ENCODE measurements at places on chromosomes 11 and 22.

DNA sequence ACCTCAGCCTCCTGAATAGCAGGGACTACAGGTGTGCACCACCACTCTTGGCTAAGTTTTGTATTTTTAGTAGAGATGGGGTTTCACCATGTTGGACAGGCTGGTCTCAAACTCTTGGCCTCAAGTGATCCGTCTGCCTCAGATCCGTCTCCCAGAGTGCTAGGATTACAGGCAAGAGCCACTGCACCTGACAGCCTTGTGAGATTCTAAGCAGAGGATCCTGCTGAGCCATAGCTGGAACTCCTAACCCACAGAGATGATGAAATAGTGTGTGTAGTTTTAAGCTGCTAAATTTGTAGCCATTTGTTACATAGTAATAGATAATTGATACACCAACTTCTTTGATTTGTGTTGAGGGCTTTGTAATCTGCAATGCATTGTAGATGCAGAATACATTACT lies 51.1 kb downstream of the CLMP start:
- DNase-seq = no peak

DNA sequence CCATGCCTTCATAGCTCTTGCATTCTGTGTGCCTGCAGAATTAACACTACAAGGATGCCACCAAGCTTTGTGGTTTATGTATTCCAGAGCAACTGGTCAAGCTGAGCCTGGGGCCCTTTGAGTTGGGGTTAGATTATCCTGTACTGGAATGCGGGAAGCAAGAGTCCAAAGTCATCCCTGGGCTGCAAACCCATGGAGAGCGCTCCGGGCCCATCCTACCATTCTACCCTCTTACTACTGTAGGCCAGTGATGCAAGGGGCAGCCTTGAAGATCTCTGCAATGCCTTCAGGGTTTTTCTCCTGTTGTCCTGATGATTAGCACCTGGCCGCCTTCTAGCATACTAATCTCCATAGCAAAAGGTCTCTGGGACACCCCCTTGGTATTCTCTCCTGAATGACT lies 51.3 kb downstream of the TUG1 start:
- DNase-seq = no peak

GRCh38 chr11:72497731-72498130 lies 63.4 kb upstream of the CLPB start:
- no peak for DNase-seq

GRCh38 chr11:12108875-12109453 lies 1.4 kb upstream of the MICAL2 start:
- DNase-seq = no peak

- DNase-seq = no peak
Observed at GRCh38 chr11:73271936-73272679, at the start of gene P2RY6. Gene P2RY6 (plus strand): TSS chr11:73272338. CDS start chr11:73296519, 24,181 bp downstream.

DNA sequence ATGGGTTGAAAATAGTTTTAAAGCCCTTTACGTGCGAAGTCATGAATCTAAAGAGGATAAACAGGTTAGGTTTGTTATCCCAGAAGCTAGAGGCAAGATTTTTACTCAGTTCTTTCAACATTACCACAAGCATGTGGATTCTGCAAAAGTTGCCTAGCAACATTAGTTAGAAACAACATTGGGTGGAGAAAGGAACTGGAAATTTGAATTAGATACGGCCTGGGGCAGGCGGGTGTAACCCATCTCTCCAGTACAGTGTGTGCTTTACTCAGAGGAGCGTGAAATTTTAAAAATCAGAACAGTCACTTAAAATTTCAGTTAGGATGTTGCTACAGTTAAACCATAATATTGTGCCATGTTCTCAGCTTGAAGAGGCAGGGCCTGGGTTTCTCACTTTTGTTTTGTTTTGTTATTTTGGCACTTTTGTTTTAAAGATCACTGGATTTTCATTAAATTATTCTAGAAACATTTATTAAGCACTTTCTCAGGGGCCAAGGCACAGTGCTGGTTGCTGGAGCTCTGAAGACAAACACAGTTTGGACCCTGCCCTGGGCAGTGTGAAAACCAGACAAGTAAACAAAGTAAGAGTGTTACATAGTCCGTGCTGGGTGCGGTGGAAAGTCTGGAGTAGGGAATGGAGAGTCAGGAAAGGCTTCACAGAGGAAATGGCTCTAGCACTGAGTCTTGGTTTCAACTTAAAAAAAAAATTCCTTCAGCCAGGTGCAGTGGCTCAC lies 4.4 kb upstream of the WEE1 start:
- DNase-seq = no peak

DNA sequence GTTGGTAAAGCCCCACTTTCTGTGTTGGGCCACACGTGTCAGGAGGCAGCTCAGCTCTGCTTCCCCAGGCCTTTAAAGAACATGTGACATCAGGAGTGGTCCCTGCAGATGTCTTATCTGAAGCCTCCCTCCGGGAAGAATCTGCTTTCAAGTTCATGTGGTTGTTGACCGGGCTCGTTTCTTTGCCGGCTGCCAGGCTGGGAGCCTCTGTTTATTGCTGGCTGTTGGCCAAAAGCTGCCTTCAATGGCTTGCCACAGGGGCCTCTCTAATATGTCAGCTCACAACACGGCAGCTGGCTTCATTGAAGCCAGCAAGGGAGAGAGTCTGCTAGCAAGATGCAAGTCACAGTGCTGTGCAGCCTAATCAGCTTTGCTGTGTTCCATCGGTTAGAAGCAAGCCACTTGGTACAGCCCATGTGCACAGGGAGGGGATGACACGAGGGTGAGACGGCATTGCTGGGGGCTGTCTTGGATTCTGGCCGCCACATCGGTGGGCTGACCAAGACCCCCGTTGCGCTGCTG lies 14.6 kb downstream of the MRGPRF start:
- no peak for DNase-seq

DNA sequence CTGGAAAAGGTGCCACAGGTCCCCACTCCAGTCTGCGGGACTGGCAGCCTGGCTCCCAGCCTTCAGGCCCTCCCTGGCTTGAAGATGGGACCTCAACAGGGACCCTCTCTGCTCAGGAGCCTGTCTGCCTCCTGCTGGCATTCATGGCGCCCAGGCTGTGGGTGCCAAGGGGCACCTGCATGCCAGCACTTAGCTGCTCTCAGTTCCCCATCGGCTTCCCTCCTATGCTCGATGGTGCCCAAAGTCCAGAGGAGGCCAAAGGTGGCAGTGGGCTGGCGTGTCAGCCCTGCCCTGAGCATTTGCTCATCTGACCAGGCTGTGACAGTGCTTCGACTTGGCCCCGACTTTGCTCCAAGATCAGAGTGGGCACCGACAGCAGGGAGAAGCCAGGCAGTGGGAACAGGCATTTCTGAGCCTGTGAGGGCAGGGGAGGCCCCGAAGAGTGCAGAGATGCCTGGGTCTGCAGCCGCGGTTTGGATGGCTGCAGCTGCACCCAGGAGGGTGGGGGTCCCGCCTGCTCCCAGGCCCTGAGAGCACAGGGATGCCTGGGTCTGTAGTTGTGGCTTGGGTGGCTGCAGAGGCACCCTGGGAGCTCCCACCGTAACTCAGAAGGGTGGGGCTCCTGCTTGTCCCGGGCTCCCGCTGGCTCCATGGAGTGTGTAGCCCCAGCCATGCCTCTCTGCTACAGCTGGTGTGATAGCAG lies 463.6 kb downstream of the TBC1D22A start:
- DNase-seq = no peak

- no peak for DNase-seq
Observed at GRCh38 chr11:78332174-78332866, 85.3 kb downstream of the GAB2 start.

DNA sequence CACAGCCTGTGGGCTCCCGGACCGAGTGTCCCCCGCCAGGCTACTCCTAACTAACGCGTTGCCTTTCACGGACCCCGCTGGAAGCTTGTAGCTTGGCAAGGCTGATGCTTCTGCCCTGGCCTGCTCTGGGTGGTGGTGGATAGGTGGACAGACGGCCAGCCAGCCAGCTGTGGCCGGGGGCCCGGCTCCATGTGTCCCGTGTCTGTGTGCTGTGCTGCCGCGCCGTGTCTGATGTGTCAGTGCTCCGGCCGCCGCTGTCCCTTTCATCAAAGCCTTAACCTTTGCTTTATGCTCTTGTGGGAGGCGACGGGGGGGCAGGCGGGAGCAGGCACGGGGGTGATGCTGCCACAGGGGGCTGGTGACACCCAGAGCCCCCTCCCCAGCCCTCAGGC lies 5.0 kb downstream of the CCDC188 start:
- DNase-seq = no peak

GRCh38 chr11:88448131-88448670 lies 110.7 kb upstream of the CTSC start:
- no peak for DNase-seq

GRCh38 chr11:62778441-62778840 lies 7.2 kb downstream of the TAF6L start:
- DNase-seq = no peak

DNA sequence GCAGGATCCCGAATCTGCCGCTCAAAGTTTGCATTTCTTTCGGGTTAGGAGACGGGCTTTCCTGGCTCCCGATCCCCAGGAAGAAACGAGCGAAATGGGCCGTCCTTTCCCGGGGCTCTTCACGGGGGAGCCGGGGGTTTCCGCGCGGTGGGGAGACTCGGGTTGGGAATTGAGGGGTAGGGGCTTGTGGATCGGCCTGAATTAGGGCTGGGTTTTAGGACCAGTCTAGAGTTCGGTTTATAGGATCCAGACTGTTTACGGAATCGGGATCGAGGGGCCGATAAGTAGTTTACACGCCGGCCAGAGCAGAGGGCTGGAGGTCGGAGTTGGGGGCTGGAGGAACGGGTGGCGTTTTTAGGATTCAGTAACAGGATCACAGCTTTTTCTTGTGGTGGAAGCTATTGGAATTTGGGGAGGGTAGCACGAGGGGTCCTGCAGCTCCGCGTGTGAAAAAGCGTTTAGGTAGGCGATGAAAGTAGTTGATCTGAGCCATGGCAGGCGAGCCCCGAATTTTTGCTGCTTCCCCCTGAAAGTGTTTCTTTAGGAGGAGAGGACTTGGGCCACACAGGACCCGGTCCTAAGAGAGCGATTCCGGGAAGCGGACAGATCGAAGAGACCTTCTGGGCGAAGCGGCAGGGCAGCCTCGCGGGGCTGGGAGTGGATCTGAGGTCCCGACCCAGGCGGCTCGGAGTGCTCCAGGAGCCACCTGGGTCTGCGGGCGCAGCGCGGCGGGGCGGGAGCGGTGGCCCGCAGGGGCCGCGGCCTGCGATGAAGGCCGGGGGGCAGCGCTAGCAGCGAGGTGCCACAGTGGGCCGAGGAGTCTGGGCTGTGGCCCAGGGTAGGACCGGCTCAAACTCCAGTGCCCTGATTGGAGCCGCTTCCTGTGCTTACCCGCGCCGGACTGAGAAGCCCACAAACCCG lies 1.6 kb downstream of the PKNOX2 start:
- no peak for DNase-seq

DNA sequence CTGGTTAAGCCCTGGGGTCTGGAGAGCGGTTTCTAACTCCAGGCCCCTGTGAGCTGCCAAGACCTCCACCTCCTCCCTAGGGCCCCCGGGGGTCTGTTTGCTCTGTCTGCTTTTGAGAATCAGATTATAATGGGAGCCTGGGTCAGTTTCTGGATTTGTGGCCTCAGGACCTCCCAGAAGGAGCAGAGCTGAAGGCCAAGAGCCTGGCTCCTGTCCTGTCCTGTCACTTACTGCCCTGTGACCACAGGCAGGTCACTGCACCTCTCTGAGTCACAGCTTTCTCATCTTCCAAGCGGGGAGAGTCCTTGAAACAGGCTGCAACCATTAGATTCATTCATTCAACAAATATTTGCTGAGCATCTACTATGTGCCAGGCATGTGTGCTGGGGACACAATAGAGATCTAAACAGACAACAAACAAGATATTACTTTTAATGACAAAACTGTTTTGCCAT lies 87.3 kb upstream of the FGF3 start:
- no peak for DNase-seq

- no peak for DNase-seq
Observed at GRCh38 chr11:116647305-116648080, 125.3 kb downstream of the BUD13 start.

DNA sequence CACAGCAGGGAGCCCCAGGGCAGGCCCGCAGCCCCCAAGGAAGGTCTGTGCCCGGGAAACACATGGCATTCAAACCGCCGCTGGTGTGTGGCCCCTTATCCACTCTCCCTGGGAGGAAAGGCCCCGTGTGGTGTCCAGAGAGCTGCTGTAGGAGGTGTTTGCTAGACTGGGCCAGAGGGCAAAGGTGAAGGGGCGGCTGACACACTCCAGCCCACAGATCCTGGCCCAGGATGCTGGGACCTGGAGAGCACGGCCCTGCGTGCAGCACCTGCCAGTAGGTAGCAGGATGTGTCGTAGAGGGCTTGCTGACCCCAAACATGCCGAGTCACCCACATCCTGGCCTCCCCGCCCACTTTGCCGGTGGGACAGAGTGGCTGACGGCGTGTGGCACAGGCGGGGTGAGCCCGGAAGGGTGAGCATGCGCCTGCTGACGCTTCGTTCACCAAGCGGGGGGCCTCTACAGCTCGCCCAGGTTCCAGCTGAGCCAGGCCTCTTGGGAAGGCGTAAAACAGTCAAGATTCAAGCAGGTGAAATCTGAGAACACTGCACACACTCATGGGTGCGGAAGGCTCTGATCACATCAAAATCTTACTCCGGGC lies 11.0 kb downstream of the OSBPL5 start:
- DNase-seq = no peak

- no peak for DNase-seq
Observed at GRCh38 chr11:70082829-70083228, 4.7 kb downstream of the ANO1 start.

- DNase-seq = no peak
Observed at GRCh38 chr11:76700177-76701100, 29.9 kb upstream of the LRRC32 start.

DNA sequence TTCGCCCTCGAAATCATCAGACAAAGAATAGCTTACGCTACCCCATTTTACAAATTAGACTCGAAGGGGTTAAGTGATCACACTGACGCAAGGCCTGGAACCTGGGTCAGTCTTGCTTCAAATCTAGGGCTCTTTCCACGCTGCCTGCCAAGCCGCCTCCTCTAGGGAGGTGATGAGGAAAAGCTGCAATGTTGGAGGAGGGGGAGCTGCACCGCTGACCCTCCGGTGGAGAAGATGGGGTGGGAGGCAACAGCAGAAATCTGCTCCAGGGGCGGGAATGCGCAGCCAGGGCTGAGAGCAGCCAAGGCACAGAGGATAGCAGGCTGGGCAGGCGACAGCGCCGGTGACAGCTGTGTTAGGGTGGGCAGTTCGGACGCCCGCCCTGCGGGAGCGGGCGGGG lies 595 bp downstream of the SYVN1 start:
- DNase-seq = no peak

DNA sequence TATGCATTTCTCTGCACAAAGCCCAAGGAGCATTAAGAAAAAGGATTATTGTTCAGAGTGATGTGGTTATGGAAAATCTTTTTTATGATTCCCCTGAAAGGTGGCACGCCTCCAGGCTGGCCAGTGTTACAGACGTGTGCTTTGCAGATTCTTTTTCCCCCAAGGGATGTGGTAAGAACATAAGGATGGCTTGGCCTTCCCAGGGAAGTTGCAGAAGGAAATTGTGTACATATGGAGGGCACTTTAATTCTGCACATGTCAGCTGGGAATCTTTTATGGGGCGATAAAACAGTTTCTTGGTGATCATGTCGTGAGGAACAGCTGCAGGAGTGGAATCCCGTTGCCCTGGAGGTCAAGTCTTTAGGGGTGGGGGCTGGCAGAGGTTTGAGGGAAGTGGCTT lies 9.7 kb downstream of the SMARCB1 start:
- no peak for DNase-seq

Data from esophagus squamous epithelium (tissue), 5 donors.